Fibroblast of skin of scalp (primary cell): ENCODE measurements at places on chromosomes 11 and 22.
A peak's percentile ranks its signal among the peaks of the same experiment; 100 is the strongest.

DNA sequence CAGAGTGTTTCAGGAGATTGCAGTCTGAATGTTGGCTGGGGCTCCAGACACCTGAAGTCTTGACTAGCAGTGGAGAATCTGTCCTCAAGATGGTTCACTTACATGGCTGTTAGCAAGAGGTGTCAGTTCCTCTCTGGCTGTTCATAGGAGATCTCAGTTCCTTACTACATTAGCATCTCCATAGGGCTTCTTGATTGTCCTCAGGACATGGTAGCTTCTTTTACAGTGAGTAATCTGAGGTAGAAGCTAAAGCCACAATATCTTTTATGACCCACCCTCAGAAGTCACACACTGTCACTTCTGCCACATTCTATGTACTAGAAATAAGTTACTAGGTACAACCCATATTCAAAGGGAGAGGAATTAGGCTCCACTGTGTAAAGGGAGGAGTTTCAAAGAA is 10.5 kb upstream of the PATL1 start:
- DNase-seq = no peak

GRCh38 chr22:22198751-22199150 is 45.8 kb upstream of the VPREB1 start:
- no peak for DNase-seq

DNA sequence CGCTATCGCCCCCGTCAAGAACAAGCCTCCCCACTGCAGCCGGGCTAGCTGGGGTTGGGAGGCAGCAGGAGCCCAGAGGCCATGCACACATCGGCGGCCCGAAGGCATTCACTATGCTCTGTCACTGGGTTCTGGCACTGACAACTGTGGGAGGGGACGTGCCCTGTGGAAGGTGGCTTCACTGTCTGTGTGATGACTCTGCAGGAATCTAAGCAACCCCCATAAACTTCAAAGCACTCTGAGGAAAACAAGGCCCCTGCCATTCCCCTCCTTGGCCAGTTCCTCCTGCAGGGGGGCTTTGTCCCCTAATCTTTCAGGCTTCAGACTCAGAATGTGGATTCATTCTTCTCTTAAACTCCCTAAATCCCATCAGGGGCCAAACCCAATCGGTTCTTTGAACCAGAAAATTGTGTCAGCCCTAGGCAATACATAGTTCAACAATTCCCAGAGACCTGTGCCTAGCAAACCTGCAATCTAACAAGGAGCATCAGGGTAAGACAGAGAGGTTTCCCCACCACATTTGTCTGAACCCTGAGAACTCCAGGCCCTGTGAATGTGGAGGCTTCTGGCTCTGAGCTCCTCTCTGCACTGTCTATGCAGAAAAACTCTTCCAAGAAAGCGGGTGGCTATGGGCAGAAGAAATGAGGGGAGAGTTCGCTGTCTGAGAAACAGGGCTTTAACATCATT is 1477.2 kb downstream of the TBC1D22A start:
- DNase-seq = no peak

- DNase-seq = no peak
Measured at GRCh38 chr11:34157163-34157562, 51.7 kb downstream of the NAT10 start.

DNA sequence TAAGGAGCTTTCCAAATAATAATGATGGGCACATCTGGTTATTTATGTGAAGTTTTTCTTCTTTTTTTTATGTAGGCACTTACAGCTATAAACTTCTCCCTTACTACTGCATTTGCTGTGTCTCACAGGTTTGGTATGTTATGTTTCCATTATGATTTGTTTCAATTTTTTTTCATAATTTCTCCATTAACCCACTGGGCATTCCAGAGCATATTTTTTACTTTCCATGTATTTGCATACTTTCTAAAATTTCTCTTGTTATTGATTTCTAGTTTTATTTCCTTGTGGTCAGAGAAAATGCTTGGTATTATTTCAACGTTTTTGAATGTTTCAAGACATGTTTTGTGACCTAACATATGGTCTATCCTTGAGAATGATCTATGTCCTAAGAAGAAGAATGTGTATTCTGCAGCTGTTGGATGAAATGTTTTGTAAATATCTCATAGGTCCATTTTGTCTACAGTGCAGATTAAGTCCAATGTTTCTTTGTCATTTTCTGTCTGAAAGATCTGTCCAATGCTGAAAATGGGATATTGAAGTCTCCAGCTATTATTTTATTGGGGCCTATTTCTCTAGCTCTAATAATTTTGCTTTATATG is 362.1 kb downstream of the DDX10 start:
- peak; percentile 87 for DNase-seq

- DNase-seq = peak; percentile 84
Measured at GRCh38 chr11:31779374-31779791, 31.7 kb downstream of the PAX6 start.

GRCh38 chr11:124586238-124586860 is 16.6 kb downstream of the OR8A1 start:
- DNase-seq = peak; percentile 63

- no peak for DNase-seq
Measured at GRCh38 chr22:48955351-48956311, 872.0 kb downstream of the BRD1 start.

GRCh38 chr22:21028277-21029251 is 3.8 kb downstream of the SLC7A4 start:
- no peak for DNase-seq

DNA sequence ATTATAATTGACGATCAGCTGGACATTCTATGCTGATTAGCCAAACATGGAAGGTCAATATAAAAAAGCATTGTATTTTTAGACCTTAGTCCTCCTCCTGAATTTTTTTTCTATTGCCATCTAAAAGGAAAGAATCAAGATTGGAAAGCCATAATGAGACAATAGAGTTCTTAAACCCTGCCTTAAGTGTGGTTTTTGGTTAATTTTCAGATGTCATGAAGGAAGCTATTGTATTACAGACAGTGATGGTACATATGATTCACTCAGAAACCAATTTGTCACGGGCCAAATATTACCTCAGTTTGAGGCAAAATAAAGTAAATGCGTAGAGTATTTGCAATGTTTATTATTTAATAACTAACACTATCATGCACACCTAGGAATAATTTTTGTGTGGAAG is 1164.0 kb upstream of the RAG2 start:
- DNase-seq = no peak

DNA sequence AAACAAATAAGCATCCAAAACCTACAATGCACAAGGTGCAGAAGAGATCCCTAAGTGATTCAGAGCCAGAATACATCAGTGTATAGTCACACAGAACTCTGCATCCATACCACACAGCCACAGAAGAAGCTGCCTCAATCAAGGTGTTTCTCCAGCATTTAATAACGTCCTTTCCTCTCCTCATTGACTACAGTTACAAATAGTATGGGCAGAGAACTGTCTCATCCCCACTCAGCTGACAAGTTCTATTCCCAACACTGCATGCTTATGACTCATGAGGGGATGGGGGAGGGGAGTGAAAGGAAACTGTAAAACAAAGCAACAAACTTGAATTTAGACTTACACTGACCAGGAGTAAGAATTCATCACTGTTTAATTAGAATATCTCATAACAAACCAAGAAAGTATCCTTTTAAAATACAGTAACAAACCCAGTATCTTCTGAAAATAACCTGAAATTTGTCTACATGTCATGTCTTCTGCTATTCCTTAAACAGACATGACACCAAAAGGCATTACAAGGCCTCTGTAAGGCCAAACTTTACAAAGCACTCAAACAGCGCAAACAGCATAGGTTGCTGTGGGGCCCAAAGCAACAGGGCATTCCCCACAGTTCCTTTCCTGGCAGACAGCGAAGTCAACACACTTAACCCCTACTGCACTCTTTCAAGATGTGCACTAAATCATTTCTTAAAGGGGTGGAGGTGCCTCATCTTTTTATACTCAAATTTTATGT is 29.3 kb downstream of the CELF1 start:
- peak; percentile 81 for DNase-seq

DNA sequence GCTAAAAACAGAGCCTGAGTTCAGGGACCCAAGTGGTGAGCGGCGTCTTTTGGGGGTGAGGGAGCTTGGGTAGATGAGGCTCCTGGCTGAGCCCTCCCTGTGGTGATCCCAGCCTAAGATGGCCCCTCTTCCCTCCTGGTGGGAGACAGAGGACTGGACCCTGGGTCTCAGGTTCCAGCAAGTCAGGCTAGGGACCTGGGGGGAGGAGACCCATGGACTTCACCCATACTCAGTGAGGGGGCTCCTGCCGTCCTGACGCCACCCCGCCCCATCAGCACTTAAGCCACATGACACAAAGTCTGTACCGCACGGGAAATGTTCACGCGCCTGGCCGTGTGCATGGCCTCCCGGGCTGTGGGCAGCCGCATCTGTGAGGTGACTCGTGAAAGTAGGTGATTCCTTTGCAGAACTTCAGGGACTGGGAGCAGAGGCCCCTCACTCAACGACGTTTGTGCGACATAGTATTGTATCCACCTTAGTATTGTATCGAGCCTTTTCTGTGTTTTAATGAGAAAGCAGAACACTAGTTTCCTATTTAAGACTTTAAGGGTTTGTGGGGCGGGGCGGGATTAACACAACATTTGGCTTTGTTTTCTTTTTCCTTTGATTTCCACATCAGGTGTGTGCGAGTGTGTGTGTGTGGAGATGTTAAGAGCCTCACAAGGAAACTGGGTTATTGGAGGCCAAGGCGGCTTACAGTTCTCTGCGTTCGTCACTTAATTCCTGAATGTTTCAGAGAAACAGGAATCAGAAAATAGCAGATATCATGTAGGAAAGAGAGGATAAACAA is 18.4 kb upstream of the TMEM191C start:
- DNase-seq = no peak

DNA sequence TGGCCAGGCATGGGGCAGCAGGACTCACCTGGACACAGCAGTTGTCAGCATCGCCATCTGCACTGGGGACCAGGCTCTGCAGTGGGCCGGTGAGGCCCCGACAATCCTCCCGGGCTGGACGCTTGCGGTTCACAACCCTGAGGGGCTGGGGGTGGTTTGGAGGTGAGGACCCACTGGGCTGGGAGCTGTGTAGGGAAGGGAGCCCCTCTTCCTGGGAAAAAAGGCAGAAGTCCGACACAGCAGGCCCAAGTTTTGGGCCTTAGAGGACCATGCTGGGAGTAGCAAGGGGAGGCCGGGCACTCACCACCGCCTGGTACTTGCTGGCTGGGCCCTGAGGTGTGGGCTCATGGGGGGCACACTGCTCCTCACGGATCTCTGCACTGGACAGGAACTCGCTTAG is 39.8 kb upstream of the KCNJ11 start:
- no peak for DNase-seq

GRCh38 chr11:27468209-27468994 is 4.2 kb downstream of the LGR4 start:
- peak; percentile 57 for DNase-seq

DNA sequence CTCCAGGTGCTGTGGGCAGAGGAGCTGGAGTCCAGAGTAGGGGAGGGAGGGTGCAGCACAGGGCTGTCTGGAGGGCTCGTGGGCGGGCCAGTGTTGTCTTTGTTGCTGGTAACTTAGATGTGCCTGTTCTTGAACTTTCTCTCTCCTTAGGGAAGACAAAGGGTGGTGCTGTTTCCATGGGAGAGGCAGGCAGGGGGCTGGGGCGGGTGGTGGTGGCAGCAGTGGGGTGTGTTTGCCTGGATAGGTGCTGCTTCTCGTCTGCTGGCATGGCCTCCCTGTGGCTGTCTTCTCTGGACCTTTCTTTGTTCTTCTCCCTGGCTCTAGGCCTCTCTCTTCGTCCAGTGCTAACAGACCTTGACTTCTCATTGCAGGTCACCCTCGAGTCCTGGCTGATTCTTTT is 8.5 kb downstream of the SIDT2 start:
- no peak for DNase-seq

- peak; percentile 20 for DNase-seq
Measured at GRCh38 chr11:119671561-119672015, 57.4 kb downstream of the NECTIN1 start.

DNA sequence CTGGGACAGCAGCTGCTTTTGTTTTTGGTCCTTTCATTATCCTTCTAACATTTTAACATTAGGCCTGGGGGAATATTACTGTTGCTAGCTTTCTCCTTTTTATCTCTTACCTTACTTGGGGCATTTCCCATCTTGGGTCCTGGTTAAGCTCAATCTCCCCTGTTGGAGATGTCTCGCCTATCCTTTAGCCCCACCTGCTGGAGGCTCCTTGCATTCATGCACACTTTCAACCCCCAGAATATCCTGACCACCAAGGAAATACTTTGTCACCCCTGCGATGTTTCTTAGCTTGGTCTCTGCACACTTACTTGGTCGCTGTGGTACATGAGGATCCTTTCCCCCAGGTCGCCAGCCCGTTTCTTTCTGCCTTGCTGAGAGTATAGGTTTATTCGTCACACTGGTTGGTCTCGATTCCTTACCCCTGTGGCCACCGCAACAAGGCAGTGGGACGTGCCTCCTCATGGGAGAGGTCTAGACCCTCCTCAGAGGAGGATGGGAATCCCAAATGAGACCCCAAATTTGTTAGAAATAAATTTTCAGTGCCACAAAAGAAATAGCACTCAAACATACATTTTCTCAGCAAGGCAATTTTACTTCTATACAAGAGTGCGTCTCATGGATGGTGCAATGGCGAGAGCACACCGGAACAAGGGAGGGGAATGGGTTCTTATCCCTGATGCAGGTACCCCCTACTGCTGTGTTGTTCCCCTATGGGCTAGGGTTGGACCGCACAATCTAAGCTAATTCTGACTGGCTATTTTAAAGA is 5.4 kb upstream of the TXN2 start:
- DNase-seq = peak; percentile 69

- no peak for DNase-seq
Measured at GRCh38 chr22:24063986-24064385, 52.9 kb downstream of the CABIN1 start.

- DNase-seq = no peak
Measured at GRCh38 chr11:107679255-107680024, 32.4 kb downstream of the SLN start.

- no peak for DNase-seq
Measured at GRCh38 chr22:17085277-17086181, 729 bp downstream of the IL17RA start.

DNA sequence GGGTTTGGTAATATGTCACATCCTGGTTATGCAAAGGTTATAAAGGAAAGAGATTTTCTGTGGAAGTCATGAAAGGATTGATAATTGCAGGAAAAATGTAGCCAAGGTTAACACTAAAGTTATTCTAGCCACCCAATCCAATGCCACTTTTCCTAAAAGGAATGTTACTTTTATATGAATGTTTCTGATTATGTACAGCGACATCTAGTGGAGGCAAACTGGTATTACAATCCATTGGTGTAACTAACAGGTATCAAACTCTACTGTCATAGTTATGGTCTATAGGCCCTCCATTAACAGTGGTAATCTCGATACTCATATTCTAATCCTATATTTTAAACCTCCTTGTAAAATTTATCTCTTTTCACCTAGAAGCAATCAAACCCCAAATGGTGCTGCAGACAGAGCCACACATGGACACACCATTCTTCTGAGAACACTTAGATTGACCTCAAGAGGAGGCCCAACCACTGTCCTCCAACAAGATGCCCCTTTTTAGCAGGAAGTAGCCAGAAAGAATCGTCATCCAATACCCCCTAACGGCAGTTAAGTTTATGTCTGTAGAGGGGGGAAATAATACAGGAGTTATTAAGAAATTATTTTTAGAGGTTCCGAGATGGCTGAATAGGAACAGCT is 74.9 kb upstream of the RAG2 start:
- peak; percentile 61 for DNase-seq

GRCh38 chr11:43440486-43440885 is 81.8 kb downstream of the TTC17 start:
- no peak for DNase-seq

GRCh38 chr11:83312430-83312829 is 26.3 kb upstream of the CCDC90B start:
- DNase-seq = no peak
